ENCODE measurements at places on chromosomes 2 and 18.

DNA sequence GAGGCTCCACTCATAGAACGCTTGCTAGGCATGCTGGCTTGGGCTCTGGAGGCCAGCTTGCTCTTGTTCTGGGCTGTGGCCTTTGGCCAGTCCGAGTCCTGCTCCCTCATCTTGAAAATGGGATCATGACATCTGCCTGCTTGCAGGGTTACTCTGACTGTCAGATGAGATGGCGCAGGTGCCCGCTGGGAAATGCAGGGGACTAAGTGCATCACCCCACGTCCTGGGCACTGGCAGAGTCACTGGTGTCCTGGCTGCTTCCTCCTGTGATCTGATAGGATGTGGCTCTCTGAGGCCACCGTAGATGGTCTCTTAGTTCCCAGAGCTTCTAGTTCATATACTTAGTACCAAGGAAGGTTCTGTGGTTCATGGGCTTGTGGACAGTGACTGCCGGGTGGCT lies 18.5 kb downstream of the LDLRAD4 start:
- no peak for DNase-seq

- DNase-seq: no peak
Measured at GRCh38 chr2:123035541-123035940, 989.5 kb upstream of the CNTNAP5 start.

- no peak for DNase-seq
Measured at GRCh38 chr2:190881084-190881597, 520 bp downstream of the GLS start.

DNA sequence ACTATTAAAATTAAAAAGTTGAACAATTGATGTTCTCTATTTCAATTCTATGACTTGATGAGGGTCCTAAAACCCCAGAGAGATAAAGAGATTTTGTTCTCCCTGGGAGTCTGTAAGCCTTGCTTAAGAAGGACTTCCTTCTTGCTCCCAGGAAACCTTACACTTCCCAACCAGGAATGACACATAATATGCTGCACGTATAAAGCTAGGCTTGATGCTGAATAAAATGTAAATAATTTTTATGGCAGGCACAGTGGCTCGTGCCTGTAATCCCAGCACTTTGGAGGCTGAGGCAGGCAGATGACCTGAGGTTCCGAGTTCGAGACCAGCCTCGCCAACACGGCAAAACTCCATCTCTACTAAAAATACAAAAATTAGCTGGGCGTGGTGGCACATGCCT lies 27.8 kb downstream of the SPIRE1 start:
- DNase-seq: peak; percentile 77

- DNase-seq: no peak
Measured at GRCh38 chr2:130391872-130392670, 36.2 kb downstream of the PTPN18 start.

- no peak for DNase-seq
Measured at GRCh38 chr2:127157114-127157513, 50.2 kb upstream of the BIN1 start.

GRCh38 chr2:15789381-15790062 lies 150.8 kb upstream of the MYCN start:
- DNase-seq: no peak

DNA sequence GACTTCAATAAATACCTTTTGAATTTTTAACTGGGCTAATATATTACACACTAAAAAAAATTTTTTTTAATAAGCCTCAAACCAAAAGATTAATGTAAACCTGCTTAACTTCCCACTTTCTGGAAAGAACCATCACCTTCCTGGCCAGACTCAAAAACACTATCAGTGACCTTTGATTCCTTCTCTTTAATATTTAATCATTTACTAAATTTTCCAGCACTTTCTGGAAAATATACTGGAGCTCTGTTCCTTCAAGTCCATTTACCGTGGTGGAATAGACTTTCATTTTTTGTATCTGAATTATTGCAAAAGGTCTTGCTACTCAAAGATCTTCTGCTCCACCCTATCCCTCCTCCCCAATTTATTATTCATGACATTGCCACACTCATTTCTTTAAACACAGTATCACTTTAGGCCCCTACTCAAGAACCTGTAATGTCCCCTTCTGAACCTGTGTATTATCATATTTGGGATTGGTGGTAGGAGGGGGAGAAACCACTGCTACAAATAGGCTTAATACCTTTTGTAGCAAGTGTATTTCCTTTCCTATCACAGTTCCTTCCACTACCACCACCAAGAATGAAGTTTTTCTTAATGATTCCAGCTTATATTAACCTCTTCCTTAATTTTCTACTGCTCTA lies 7.4 kb downstream of the PPP4R3B start:
- DNase-seq: no peak

GRCh38 chr2:127220768-127221527 lies 849 bp upstream of the CYP27C1 start:
- DNase-seq: no peak

- peak; percentile 22 for DNase-seq
Measured at GRCh38 chr2:168948621-168949212, 47.6 kb downstream of the G6PC2 start.

DNA sequence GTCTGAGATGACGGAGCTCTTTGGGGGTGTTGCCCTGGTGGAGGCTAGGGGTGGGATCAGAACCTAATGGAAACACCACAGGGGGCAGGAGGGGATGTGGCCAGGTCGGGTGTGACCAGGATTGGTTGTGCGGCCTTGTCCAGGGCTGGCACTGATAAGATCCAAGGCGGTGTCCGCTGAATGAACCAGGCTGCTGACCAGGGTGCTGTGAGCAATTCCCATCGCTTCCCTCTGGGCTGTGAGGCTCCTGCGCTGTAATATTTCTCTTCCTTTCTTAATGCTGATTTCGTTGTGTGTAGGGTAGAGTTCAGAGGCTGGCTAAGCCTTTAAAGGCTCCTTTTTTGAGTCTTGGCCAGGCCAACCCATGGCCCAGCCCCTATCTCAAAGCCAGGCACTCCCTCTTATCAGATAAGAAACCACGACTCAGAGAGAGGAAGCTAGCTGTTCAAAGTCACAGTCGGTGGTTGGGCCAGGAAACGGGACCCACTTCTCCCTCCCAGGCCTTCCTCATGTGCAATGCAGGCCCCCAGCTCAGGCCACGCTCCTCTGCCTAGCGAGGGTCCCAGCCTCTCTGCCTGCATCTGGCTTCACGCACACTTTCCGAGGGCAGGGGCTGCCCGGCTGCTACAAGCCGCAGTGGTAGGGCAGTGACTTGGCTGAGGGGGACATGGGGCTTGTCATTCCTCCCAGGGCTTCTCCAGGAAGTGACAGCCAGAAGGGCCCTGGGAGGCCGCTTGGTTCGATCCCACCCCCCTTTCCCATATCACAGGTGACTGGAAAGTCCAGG lies 26.0 kb upstream of the FOSL2 start:
- no peak for DNase-seq

DNA sequence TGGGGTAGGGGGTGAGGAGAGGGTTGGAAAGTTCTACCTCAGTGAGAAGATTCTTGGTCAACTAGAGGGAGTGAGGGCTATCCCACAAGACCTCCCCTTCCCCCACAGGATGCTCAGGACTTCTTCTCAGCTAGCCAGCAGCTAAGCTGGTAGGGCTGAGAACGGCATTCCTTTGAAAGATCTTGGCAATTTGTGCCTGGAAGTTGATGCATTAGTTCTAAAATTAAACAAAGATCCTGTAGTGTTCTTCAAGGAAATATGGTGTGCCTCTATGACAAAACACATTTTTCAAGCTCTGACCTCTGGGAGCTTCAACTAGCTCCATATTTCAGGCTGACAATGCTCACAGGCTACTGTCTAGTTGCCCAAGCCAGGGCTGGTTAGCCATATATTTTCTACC lies 2.3 kb downstream of the LYPD1 start:
- DNase-seq: no peak

DNA sequence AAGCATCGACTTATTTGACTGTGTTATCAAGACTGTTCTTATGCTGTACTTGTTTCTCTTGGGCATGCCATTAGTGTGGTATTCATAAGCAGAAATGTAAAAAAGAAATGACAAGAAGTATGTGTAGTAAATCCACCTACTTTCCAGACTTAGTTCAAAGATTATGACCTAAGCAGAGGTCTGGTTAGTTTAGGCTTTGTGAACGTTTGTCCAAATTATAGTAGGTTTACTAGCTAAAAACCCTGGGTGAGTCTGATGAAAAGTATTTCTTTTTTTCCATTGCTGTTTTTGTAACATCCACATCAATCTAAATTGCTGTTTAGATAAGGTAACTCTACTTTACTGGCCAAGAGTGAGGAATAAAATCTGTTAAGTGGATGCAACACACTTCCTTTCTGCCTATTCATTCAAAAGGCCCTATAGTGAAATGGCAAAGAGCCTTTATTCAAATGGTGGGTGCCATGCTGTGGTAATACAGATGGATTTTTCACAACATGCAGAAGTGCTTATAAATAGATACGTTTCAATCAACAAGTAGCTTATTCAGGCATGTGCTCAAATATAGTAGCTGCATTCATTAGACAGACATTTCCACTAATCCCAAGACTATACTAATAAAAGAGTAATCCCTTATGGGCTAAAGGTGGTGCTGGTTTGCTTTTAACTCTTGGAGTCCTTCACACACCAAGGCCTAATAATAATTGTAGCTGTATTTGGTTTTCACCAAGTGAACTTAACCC lies 122.5 kb upstream of the LTBP1 start:
- no peak for DNase-seq

DNA sequence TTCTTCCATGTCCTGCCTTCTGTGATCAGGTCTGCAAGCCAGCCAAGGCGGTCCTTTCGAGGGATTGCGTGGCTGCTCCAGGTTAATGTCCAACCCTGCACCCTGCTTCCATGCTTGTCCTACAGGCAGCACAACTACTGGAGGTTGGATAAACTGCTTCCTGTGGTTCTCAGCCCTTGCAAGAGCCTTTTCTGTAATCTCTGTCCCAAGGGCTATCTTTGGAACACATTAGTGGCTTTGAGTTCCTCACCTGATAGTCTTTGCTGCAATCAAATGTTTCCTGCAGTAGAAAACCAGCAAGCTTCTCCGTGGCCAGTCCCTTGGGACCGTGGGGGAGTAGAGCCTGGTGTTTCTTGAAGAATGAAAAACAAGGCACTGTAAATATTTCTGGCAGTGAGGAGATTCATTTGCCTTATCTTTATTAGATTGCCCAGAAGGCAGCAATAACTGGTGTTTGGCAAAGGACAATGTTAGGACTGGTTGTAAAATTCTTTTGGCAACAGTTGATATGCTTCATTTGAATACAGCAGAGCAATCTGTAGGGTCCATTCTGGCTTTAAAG lies 214.4 kb downstream of the FHOD3 start:
- peak; percentile 25 for DNase-seq

GRCh38 chr2:163652751-163653150 lies 83.1 kb downstream of the FIGN start:
- no peak for DNase-seq

DNA sequence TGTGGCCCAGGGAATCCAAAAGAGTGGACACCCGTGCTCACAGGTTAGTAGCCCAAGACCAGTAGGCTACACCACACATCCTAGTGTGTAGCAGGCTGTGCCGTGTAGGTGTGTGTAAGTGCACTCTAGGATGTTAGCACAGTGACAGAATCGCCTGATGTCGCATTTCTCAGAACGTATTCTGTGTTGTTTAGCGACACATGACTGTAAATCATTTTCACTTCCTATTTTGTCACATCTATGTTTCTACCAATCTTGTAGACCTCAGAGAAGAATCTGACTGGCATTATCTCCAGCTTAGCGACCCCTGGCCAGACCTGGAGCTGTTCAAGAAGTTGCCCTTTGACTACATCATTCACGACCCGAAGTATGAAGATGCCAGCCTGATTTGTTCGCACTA lies 45.1 kb downstream of the NTSR2 start:
- no peak for DNase-seq

DNA sequence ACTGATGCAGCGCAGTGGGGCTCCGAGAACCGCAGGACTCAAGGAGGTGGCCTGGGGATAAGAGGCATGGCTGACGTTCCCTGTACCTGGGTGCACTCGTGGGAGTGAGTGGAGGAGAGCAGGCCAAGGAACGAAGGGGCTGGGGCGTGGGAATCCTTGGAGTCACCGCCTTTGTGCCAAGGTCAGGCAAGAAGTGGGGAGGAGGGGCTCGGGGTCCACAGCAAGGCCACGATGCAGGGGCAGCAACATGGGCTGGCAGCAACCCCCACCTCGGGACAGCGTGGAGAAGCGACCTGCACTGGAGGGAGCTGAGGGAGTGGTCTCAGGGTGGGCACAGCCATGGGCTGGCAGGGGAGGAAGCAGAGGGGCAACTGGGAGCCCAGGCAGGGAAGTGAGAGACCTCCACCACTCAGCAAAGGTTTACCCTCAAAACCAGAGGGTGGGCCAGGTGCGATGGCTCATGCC lies 18.6 kb downstream of the ARID5A start:
- no peak for DNase-seq

GRCh38 chr18:34038086-34038485 lies 186.6 kb downstream of the NOL4 start:
- DNase-seq: no peak

DNA sequence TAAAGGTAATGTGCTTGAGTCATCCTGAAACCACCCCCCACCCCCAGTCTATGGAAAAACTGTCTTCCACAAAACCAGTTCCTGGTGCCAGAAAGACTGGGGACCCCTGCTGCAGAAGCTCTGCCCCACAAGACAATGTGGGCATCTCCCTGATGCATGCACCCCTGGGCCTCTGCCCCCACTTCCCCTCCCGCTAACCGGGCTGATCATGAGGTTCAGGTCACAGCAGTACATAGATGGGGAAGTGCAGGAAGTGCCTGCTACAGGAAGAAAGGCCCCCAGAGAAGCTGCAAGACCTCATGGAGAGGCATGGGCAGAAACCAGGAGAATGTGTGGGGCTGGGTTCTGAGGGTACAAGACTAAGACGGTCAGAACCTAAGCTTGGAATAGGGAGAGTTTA lies 243.4 kb upstream of the ID2 start:
- DNase-seq: no peak

- DNase-seq: no peak
Measured at GRCh38 chr18:38174594-38174993, 609.0 kb upstream of the CELF4 start.

- no peak for DNase-seq
Measured at GRCh38 chr2:217491271-217491670, 511.5 kb downstream of the TNS1 start.

- peak; percentile 71 for DNase-seq
Measured at GRCh38 chr2:42513252-42513918, 19.6 kb upstream of the KCNG3 start.

DNA sequence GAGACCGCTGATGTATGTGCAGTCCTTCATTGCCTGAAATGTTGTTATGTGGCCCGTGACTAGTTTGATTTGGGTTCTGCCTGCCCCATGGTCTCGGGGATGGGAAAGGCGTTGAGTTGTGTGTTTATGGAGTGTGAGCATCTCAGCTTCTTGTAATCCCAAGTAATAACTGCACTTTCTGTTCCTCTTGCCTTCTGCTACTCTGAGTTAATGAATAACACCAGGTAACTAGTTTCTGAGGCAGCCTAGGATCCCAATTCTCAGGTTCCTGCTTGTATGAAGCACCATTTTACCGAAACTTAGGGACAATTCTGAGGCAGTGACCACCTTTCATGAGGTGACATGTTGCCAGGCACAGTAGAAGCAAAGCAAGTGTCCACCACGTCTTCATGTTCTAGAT lies 170.0 kb downstream of the ALK start:
- DNase-seq: no peak

Data from fibroblast of mammary gland (primary cell).